ENCODE measurements at places on chromosomes 5 and 9.

DNA sequence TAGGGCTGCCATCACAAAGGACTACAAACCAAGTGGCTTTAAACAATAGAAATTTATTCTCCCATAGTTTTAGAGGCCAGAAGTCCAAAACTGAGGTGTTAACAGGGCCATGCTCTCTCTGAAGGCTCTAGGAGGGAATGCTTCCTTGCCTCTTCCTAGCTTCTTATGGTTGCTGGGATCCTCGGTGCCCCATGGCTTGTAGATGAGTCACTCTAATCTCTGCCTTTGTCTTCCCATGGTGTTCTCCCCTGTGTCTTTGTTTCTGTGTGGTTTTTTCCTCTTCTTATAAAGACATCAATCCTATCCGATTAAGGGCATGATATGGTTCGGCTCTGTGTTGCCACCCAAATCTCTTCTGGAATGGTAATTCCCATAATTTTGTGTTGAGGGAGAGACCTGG lies 178.8 kb upstream of the NREP start:
- no peak for DNase-seq

GRCh38 chr5:42502613-42503470 lies 79.6 kb downstream of the GHR start:
- no peak for DNase-seq

GRCh38 chr9:122218935-122219855 lies 9.6 kb downstream of the LHX6 start:
- peak; percentile 42 for DNase-seq

- DNase-seq: no peak
These were observed 209.2 kb downstream of the DIRAS2 start for GRCh38 chr9:90433398-90433941.

GRCh38 chr9:589723-590122 lies 251.8 kb upstream of the DMRT1 start:
- DNase-seq: no peak

DNA sequence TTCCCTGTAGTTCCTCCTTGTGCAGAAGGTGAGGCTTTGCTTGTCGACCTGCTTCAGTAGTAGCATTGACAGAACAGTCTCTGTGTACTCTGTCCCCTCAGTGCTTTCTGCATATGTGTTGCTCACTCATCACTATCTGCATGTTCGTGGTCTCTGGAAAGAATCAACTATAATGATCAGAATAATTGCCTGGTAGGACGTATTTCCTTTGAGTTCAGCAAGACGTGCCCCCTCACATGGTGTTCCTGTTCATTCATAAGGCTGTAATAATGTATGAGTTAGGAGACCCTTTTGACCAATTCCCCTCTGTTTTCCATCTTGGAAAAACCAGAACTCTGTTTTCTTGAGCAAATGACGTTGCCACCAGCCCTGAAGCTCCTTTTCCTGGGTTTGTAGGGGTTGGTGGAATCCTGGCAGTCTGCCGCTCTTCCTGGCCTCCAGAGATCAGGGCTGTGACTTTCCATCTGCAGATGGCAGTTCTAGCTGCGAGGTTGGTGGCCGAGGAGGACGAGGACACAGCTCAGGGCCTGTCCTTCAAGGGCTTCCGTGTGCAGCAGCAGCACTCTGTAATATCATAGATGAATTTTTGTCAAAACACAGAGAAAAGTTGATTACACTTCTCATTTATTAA lies 61.9 kb downstream of the EXOSC2 start:
- DNase-seq: no peak

DNA sequence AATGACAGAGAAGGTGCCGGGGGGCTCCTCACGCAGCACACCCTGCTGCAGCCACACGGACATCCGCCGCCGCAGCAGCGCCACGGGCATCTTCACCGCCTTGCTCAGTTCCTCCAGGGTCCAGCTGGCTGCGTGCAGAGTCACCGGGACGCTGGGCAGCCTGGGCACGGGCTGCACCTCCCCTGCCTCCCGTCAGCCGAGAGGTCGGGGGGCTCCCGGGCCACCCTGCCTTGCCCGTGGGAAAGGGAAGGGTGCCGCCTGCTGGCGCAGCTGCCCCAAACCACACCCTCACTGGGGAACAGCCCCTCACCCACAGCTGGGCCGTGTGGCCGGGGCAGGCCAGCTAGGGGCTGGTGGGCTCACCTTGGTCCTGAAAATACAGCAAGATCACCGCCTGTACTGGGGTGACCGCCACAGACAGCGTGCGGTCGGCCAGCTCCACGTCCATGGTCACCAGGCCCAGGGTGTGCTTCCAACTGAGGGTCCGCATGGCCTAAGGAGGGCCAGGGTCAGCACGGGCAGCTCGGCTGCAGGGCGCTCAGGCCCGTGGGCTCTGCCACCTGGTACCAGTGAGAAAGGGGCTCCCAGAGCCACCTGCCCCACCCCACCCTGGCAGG lies 3.6 kb upstream of the TMEM210 start:
- peak; percentile 76 for DNase-seq

DNA sequence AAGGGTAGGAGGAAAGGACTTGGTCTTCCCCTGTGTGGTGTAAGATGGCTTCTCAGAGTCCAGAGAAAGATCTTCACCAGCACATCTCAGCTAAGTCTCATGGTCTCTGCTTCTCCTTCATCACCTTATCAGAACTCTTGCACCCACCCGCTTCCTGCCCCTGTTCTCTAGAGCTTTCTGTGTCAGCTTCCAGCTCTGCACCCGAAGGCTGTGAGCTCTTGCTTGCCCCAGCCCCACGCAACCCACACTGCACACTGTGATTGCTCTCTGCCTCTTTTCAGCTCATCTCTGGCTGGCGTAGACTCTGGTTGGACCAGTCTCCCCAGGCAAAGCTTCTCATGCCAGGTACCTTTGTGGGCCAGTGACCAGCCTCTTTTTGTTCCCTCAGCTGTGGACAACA lies 93.2 kb upstream of the RAPGEF1 start:
- DNase-seq: no peak

GRCh38 chr9:130382636-130383349 lies 62.0 kb upstream of the ASS1 start:
- no peak for DNase-seq

GRCh38 chr9:130331573-130331972 lies 66.0 kb downstream of the HMCN2 start:
- DNase-seq: no peak

DNA sequence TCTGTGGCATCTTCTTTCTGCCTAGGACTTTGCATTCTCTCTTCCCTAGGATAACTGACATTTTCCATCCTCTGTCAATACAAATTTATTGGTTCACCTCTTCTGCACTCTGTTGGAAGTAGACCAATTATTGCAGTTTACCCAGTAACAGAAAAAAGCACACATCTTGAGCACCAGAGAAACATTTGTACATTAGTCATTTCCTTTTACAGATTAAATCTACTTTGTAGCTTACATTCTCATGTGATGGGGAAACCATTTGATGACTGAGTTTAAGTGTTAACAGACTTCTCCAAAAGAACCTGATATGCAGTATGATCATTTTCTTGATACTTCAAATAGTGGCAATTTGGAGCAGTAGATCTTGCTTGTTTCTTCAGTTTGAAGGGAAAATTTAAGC lies 1098.8 kb downstream of the DTWD2 start:
- no peak for DNase-seq

DNA sequence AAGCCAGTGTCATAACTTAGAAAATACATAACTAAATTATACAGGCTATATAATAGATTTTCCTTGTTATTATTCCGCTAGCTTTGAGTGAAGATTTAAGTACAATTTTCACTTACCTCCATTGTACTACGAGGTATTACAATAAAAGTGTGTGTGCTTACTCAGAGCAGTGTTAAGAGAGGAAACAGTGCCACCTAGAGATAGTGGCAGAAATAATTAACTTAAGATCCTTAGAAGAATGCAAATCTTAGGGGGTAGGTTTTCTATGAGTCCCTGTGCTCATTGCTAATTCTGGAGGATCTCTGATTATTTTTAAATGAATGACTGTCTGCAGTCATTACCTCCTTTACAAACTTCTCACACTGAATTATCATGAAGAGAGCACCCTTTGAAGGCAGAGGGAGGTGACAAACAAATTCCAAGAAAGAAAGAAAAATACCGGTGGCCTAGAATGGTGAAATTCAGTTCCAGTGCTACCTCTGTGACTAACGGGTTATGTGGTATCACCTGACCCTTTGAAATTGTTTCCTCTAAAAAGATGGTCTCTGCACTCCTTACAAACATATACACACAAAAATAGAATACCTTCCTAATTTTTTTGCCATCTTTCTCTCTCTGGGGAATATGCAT lies 379.8 kb downstream of the TRIM36 start:
- DNase-seq: peak; percentile 39
